ENCODE measurements at places on chromosomes 3 and 15.
A peak's percentile ranks its signal among the peaks of the same experiment; 100 is the strongest.

- no peak for DNase-seq
Observed at GRCh38 chr3:131353986-131354385, 27.6 kb upstream of the NUDT16 start.

DNA sequence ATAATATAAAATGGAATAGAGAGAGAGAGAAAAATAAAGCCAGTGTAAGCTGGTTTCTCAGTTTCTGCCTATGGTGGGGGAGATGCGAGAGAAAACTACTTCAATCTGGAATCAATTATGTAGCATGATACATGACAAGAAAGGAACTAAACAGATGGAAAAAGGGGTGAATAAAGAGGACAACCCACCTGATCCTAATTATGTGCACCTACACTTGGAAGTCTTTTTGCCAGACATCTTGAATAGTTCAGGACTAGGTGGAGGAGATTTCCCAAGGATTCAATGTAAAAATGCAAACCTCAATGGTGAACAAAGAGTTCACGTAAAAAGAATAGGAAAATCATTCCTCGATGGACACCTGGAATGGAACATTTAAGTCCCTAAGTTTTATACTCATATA lies 524.4 kb upstream of the RGMA start:
- DNase-seq = no peak

GRCh38 chr15:73754461-73754860 lies 1.3 kb upstream of the INSYN1 start:
- no peak for DNase-seq

DNA sequence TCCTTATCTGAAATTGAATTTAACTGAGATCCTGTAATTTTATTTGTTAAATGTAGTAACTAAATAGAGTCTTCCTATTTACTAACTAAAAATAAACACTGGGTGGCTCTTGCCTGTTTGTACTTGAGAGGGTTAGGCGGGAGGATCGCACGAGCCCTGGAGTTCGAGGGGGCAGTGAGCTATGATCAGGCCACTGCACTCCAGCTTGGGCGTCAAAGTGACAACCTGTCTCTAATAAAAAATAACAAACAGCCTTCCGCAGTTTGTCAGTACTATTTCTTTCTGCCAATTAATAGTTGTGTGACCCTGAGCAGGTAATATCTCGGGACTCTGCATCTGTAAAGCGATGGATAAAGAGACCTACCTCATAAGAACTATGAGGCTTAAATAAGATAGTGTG lies 768 bp upstream of the PDE12 start:
- no peak for DNase-seq

DNA sequence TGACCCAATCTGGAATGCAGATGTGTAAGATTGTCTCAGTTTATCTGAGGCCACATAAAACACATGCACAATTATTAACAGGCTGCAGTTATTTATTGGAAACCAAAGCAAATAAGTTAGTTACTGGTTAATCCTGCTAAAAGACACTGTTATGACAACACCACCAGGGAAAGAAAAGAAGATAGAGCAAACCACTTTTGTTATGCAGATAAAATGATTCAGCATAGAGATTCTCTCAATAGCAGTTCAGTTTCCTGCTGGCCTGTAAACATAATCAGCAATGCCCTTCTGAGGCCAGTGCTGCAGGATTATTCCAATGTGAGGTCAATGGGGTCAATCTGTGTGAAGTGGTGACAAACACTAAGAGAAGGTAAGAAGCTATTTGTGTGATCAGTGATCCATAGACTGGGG lies 244.4 kb downstream of the ZBTB20 start:
- DNase-seq = no peak

- no peak for DNase-seq
Observed at GRCh38 chr3:74575857-74576256, 38.6 kb downstream of the CNTN3 start.

- DNase-seq = no peak
Observed at GRCh38 chr15:31081588-31082250, 19.8 kb downstream of the TRPM1 start.

- no peak for DNase-seq
Observed at GRCh38 chr3:50585919-50586762, 16.8 kb downstream of the HEMK1 start.

DNA sequence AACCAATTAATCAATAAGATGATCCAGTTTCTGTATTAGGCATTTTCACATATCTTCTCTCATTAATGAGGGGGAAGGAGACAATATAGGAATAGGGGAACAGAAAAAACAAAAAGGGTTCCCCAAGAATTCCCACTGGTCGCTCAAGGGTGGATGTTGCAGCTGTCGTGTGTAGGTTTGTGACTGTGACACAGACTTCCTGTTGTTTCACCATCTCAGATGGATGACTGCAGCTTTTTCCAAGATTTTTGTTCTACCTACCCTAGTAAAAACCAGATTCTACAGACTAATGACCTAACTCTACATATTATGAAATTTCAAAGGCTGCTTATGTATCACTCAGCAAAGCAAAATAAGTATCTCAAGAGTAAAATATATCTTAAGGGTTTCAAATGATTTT lies 73.7 kb upstream of the MB21D2 start:
- DNase-seq = no peak

- DNase-seq = no peak
Observed at GRCh38 chr15:42121682-42122081, 27.3 kb upstream of the PLA2G4D start.

DNA sequence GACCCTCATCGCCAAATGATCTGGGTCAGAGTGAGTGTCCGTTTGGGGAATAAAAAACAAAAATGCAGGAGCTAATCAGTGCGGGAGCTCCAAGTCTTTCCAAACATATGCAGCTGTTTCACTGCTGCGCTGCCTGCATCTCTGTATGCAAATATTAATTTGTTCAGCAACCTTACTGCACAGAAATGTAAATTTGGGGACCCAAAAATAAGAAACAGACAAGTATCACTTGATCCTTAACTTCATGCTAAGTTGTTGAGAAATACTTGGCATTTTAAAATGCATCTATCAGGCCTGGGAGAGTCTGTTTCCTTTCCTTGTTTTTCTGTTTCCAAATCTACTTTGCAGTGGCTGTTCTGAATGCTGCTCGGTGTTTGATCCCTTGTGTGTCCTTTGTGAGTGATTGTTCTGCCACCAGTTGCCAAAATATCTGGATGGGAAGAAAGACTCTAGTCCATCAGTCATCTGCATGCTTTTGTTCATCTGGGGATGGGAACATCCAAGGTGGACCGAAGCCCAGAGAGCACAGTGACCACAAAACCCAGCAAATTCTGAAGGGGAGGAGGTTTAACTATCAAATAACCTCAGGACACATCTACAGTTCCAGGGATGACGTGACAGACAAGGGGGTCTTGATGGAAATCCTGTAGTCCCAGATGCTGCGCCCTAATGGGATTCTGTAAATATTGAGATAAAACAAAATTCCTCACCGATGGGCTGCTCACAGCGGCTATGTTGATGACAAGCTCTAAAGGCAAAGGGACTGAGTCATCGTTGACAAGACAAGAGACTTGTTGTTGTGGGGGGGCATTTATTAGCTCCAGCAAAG lies 199.5 kb upstream of the WNT5A start:
- no peak for DNase-seq

DNA sequence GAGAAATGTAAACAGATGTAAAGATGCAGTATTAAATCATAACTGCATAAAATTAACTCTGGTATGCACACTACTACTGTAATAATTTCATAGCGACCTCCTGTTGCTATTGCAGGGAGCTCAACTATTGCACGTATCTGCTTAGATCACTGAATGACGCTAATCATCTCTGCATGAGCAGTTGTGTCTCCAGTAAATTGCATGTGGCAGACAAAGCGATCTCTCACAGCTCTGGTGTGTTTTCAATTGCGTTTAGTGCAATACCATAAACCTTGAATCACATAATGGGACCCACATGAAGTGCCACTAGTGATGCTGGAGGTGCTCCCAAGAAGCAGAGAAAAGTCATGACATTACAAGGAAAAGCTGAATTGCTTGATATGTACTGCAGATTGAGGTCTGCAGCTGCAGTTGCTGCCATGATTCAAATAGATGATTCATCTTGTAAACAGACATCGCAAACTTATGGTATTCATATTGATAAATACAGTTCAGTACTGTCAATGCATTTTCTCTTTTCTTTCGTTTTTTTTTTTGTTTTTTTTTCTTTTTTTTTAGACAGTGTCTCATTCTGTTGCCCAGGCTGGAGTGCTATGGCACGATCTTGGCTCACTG lies 30.2 kb upstream of the LCTL start:
- no peak for DNase-seq

DNA sequence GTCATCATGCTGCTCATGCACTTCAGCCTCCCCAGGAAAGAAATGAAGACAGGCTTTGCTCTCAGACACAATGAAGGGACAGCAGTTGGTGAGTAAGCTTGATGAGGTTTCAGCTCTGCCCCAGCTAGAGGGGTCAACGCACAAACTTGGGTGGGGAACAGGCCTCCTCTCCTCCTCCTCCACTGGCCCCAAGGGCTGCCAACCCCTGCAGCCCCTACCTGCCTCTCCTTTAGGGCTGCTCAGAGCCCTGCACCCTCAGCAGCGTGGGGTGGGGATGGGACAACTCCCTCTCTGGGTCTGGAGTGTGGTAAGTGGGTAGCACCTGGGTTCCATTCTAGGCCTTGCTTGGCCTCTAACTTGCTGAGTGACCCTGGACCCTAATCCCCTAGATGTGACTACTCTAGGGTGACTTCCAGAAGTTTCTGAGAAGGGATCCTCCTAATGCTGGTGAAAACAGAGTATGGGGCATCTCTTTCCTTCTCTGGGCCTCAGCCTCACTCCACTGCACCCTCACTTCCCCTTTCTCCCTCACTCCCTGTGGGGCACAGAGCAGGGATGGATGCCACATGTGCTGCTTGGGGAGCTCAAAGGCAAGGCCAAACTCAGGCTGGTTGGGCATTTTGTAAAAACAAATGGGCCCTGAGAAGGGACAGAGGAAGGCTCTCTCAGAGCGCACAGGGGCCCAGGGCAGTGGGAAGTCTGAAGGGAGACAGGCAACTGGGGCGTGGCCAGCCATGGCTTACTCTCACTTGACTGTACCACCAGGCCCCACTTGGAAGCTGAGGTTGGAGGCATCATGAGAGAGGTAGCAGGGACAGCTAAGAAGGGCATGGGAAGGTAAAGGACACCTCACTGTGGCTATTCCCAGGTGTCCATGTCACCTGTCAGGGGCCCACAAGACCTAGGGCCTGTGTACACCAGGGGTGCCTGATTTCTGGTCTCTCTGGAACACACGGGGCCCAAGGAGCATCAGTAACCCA lies 64.0 kb downstream of the SYNM start:
- DNase-seq = no peak

GRCh38 chr15:58988006-58988785 lies 733 bp downstream of the RNF111 start:
- DNase-seq = peak; percentile 35

DNA sequence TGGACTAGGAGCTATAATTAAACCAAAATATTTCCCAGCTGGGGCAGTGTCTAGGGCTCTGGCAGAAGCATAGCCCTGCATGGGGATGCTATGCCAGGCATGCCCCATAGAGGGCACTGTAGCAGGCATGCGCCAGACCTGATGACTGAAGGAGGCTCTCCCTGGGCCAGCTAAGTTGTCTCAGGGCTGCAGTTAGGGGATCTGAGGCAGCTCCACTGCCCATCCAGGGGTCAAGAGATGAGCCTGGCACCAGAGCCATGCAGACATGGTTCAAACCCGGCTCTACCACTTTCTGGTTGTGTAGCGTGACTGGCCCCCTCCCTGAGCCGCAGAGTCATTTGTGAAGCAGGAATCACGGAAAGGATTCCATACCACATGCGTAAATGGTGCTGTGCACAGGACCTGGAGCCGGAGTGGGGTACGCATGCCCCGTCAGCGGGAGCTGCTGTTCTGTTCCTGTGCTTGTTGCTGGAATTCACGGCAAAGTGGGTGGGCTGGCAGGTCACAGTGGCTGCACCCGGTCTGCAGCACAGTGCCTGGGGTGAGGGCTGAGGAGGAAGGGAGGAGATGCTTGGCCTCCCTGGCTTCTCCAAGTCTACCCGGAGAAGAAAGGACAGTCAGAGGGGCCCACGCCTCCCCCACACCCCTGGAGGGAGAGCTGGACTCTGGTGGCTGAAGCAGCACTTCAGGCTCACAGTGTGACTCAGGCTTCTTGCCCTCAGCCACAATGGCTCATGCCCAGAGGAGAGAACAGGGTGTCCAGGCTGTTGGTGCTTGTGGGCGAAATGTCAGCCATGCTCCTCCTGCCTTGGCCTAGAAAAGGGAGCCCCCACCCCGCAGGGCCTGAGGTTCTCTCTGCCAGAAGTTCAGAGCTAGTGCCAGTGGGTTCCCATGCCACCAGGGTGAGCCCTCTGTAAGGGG lies 43.1 kb downstream of the DNASE1L3 start:
- peak; percentile 46 for DNase-seq

DNA sequence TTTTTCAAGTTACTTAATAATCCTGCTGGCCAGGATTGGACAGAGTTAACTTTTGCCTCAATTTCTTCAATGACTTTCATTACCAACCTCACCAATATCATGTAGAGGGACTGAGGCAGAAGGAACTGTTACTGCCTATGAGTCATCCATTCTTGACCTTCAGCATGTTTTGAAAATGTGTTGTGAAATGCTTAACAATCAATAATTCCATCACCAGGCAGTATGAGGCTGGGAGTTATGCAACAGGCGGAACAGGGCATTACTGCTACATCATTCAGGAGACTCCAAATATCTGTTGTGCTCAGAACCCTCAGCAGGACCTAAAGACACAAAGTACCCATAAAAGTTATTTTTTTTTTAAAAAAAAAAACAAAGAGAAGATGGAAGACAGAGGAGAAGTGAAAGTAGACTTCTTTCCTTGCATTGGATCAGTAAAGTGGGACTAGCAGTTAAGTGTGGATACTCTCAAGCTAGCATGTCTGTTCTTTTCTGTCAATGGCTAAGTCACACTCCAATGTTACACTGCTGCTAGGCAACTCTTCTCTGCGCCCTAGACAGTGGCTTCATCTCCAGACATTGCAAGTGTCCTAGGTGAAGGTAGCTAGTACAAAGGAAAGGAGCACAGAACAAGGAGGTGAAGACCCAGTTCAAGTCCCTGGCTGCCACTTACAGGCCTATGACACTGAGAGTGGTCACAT lies 184.9 kb upstream of the LPP start:
- DNase-seq = no peak

DNA sequence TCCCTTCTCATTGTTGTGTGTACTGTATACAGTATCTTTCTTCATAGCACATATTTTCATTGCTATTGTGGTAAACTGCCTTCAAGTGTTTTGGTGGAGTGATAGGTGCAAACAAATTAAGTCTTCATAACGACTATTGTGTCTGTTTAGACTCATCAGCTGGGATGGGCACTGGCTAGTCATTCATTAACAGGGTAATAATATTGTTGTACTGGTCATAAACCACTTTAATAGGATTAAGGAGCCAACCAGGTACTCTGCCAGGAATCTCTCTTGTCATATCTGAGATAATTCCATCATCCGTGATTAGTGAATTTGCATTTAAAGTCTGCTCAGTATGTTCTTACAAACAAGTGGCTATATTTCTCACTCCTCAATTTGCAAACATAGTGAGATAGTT lies 10.2 kb upstream of the TMEM45A start:
- no peak for DNase-seq

- DNase-seq = peak; percentile 81
Observed at GRCh38 chr15:44662478-44663409, 718 bp downstream of the SPG11 start.

DNA sequence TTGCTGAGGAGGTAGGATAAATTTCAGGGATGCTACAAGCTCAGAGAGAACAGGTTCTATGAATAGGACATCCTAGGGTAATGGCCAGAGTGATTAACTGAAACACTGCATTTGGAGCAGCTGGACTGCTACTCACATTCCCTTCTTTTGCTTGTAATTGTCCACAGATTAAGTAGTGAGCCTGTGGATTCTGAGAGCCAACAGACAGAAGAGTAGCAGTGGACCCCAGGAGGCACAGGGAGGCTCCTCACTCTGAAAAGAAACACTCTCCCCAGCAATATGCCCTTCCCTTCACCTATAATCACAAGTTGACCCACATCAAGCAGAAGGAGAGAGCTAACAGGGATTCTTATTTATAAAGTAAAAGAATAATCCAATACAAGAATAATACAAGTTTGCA lies 10.6 kb upstream of the RFX7 start:
- DNase-seq = no peak

Measured in CD4-positive, alpha-beta T cell treated with Interleukin-15 for 4 hours (primary cell).